ENCODE measurements at places on chromosomes 12 and 14.

DNA sequence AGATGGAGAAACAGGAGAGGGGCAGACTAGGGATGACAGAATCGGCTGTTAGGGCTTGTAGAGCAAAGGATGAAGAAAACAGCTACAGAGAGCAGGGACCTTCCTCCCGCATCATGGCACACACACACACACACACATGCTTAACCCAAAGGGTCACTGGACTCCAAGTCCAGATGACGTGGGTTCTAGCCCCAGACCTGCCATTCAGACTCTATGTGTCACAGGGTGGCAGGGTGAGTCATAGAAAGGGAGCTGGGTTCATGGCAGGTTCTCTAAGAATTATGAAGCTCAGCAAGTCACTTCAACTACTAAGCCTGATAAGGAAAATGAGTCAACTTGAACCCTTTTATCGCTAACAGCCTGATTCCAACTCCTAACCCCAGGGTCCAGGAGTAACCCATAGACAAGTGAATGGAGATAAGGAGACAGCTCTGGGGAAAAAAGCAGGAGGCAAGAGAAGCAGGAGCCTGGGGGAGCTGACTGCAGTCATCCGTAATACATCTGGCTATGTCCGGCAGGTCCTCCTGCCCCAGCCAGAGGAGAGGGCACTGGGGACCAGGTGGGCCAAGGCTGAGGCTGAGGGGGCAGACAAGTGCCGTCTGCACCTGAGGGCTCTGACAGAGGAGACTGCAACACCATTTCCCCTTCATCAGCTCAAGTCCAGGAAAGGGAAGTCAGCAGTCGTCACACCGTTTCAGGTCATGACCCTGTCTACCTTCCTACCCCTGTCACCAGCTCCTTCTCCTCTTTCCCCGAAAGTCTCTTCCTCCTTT is 3.6 kb upstream of the TNFRSF1A start:
- peak; percentile 77 for DNase-seq

DNA sequence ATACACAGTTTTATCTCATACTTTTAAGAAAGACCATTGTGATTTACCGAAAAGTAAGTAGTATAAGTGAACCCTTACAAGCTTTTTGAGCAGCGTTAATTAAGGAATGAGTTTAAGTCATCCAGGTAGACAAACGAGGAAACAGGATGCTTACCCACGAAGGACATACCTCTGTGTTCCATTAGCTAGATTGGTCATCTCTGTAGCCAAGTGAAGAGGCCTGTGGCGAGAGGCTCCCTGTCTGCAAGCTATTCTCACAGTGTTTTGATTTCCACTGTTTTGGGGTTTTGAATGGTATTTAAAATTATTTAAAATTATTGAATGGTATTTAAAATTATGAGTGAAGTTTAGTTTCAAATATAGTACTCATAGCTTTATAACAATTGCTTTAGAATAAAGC is 342.1 kb upstream of the RGS6 start:
- no peak for DNase-seq

DNA sequence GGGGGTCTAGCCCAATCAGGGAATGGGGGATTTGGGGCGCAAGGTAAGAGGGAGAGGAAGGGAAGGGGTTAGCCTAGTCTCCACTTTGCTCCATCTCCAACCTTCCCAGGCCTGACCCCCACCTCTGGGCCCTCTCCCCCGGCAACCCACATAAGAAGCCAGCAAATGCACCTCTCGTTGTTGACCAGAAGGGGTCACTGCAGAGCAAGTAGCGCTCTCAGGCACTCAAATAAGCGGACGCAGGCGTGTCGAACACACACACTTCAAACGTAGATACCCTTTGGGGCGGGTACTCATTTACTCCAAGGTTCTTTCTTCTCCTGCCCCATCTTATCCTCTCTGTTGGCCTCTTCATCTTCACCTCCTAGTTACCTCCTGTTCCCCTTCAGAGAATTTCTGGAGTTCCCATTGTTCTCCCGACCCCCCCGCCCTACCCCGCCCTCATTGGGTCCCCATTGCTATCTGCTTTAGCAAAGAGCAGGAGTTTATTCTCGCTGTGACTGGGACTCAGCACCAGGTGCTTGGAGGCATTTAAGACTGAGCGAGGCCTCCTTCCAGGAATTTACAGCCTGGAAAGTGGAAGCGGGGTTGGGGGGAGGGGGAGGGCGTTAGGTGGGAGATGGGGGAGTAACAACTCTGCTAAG is 1.5 kb upstream of the SRRM4 start:
- DNase-seq: no peak

- no peak for DNase-seq
These were observed 104.3 kb downstream of the DUSP6 start for GRCh38 chr12:89247967-89248366.

DNA sequence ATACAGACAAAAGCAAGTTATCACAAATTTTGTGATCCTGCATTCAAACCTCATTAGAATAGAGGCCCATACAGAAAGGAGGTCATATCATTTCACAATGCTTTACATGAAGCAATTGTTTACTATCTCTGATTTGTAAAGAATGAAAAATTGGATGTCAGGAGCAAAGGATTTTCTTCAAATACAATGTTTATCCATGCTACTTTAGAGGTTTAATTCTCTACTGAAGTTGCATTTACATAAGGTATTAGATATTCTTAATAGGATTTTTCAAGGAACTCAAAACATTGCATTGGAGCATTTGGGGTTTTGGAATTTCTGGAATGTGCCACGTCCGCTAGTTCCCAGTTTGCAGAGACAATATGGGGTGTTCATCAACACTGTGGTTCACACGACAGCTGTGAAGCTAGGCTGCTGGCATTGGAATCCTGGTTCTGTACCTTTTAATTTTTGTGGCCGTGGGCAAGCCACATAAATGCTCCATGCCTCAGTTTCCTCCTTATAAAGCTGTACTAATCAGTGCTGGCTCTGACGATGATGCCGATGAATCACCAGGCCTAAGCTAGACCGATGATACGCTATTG is 174.8 kb downstream of the APAF1 start:
- DNase-seq: no peak

DNA sequence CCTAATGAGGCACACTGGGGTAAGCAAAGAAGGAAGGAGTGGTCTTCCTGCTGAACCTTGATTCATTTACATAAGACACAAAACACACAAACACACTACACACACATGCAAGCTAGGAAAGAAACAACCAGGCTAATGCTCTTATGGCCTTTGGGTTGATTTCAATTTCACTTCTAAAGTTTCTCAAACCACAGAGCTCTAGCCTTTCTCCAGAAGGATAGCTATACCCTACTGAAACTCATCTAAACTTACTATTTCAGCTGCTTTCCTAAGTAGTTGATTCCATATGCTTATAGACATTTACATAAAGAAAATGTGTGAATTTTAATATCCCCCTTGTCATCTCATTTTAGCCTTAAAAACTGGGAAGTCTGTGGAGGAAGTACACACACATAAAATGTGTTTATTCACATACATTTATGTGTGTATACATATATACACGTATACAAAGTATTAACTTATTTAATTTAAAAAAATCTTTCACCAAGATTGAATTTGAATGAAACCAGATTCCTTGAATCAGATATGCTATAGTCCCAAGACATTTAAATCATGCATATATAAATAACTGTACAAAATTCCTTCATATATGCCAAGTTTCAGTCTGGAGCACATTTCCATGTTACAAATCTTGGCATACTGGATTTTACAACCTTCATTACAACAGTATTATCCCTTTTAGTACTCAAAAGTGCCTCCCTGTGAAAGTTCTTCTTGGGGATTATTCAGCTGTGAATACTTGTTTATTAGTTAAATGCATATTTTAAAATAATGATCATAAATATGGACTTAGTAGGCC is 231.8 kb upstream of the NPAS3 start:
- DNase-seq: no peak

- no peak for DNase-seq
These were observed 54.6 kb downstream of the SPTLC2 start for GRCh38 chr14:77561881-77562280.

GRCh38 chr14:30710876-30711275 is 88.8 kb downstream of the SCFD1 start:
- DNase-seq: no peak

Measured in activated effector memory CD4-positive, alpha-beta T cell treated with anti-CD3 and anti-CD28 coated beads, Interleukin-2, amount 50 U/mL, for 16 hours (primary cell).